Liver (tissue), 10 donors: ENCODE measurements at places on chromosomes 2 and 18. TPM values are rescaled to one million over a fixed set of nuclear protein-coding genes. Genes with fewer than 3 reads are reported as not detected.

- no peak overlapping the region for H3K4me3 ChIP-seq
- DNase-seq: no peak
- H3K36me3 ChIP-seq: no peaks in the 10 kb centered on the region
- peaks cover 41% of the 10 kb centered on the region for H3K4me1 ChIP-seq
- H3K27me3 ChIP-seq: no peaks in the 10 kb centered on the region
These were observed 3.6 kb downstream of the LDLRAD4 start for GRCh38 chr18:13221869-13222855.

The MATN3 gene
- total RNA-seq: 0.08 TPM

- no peak overlapping the region for H3K27ac ChIP-seq
- no peaks in the 10 kb centered on the region for H3K36me3 ChIP-seq
- H3K4me1 ChIP-seq: no peaks in the 10 kb centered on the region
- no peaks in the 10 kb centered on the region for H3K27me3 ChIP-seq
- DNase-seq: no peak
These were observed 55.8 kb downstream of the ICA1L start for GRCh38 chr2:202815548-202816360.

DNA sequence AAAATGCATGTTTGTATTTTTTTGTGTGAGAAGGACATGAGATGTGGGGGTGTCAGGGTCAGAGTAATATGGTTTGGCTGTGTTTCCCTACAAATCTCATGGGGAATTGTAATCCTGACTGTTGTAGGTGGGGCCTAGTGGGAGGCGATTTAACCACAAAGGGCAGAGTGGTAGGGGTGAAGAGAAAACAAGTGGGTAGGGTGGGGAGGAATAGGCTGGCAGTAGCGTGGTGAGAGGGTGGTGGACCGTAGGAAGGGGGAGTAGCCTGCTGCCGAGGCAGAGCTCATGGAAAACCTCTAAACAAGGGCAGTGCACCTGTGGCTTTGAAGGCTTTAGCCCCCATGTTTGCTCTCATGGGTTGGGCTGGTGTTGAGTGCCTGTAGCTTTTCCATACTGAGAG lies 152.8 kb upstream of the ZNF519 start:
- no peaks in the 10 kb centered on the region for H3K27me3 ChIP-seq
- no peaks in the 10 kb centered on the region for H3K36me3 ChIP-seq
- H3K4me3 ChIP-seq: no peak overlapping the region

DNA sequence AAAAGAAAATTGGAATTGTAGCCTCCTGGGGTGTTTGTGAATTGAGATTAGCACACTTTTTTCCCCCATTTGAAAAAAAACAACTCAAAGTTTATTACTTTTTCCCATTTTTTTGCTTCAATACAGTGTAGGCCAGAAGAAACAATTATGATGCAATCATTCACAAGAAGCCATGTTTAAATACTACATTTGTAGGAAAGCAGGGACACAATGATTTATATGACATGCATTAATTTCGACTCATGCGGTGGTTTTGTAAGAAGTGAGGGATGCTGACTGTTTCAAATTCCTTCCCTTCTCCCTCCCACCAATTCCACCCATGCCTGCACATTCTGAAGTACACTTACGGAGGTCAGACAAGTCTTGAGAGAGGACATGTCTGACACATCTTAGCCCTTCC lies 774.2 kb upstream of the FSHR start:
- H3K36me3 ChIP-seq: no peaks in the 10 kb centered on the region
- H3K4me1 ChIP-seq: no peaks in the 10 kb centered on the region
- no peak overlapping the region for H3K4me3 ChIP-seq
- H3K27me3 ChIP-seq: no peaks in the 10 kb centered on the region

The DGUOK gene
- total RNA-seq: 24.4 TPM

GRCh38 chr18:33720133-33720532 lies 142.1 kb downstream of the ASXL3 start:
- H3K36me3 ChIP-seq: no peaks in the 10 kb centered on the region
- H3K4me3 ChIP-seq: no peak overlapping the region
- no peak for DNase-seq
- no peaks in the 10 kb centered on the region for H3K27me3 ChIP-seq
- H3K27ac ChIP-seq: no peak overlapping the region

- H3K27ac ChIP-seq: no peak overlapping the region
- H3K4me3 ChIP-seq: no peak overlapping the region
- H3K36me3 ChIP-seq: no peaks in the 10 kb centered on the region
- no peaks in the 10 kb centered on the region for H3K27me3 ChIP-seq
- no peak for DNase-seq
- H3K4me1 ChIP-seq: peaks cover 23% of the 10 kb centered on the region
These were observed 48.1 kb downstream of the HPCAL1 start for GRCh38 chr2:10350761-10351160.

DNA sequence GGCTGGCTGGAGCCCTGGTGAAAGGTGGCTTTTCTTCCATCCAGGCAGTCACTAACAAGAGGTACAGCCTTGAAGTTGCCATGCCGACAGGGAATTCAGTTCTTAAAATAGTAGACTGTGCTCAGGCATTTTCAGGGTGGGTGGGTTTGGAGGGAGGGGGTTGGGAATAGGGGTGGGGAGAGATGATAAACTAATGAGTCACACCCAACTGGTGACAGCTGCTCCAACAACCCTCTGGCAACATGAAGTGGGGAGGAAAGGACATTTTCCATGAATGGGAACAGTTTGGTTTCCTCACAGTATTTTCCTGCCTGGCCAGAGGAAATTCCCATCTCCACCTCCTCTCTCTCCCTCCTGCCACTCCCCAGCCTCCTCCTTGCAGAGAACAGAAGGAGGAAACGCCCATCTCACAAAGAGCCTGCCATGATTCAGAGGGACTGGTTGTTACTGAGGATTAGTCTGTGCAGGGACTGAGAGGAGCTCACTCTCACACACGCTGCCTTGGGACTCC lies 113.0 kb upstream of the SLC1A4 start:
- no peaks in the 10 kb centered on the region for H3K27me3 ChIP-seq
- no peak overlapping the region for H3K27ac ChIP-seq
- no peak for DNase-seq
- H3K4me1 ChIP-seq: no peaks in the 10 kb centered on the region
- no peaks in the 10 kb centered on the region for H3K36me3 ChIP-seq

- no peak for DNase-seq
- H3K27me3 ChIP-seq: no peaks in the 10 kb centered on the region
- no peak overlapping the region for H3K4me3 ChIP-seq
- H3K4me1 ChIP-seq: peaks cover 9% of the 10 kb centered on the region
- no peak overlapping the region for H3K27ac ChIP-seq
- no peaks in the 10 kb centered on the region for H3K36me3 ChIP-seq
These were observed 2.7 kb downstream of the FAM228B start for GRCh38 chr2:24125956-24126355.

- no peaks in the 10 kb centered on the region for H3K4me1 ChIP-seq
- H3K27ac ChIP-seq: no peak overlapping the region
- no peak overlapping the region for H3K4me3 ChIP-seq
- H3K36me3 ChIP-seq: no peaks in the 10 kb centered on the region
- DNase-seq: peak; percentile 31
- no peaks in the 10 kb centered on the region for H3K27me3 ChIP-seq
These were observed 12.5 kb upstream of the GYPC start for GRCh38 chr2:126643431-126643830.

GRCh38 chr2:195552581-195552980 lies 104.4 kb upstream of the SLC39A10 start:
- no peak for DNase-seq
- H3K36me3 ChIP-seq: no peaks in the 10 kb centered on the region
- H3K4me1 ChIP-seq: no peaks in the 10 kb centered on the region
- H3K27ac ChIP-seq: no peak overlapping the region

DNA sequence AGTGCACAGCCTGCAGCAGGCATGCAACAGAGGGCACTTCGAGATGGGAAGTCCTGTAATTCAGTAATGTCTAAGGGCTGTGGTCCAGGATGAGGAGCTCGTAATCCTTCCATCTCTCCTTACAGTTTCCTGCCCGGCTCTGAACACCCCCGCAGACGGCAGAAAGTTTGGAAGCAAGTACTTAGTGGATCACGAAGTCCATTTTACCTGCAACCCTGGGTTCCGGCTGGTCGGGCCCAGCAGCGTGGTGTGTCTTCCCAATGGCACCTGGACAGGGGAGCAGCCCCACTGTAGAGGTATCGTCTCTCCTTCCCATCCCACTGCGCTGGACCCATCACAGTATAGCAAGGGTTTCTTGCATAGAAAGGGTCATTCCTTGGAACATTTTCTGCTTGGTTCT lies 26.7 kb downstream of the FBLN7 start:
- H3K36me3 ChIP-seq: no peaks in the 10 kb centered on the region
- no peak for DNase-seq
- H3K27ac ChIP-seq: no peak overlapping the region
- no peak overlapping the region for H3K4me3 ChIP-seq
- peaks cover 4% of the 10 kb centered on the region for H3K4me1 ChIP-seq

The SERPINB4 gene
- total RNA-seq: not detected

The DSG3 gene
- total RNA-seq: not detected
